Activated CD8-positive, alpha-beta memory T cell treated with anti-CD3 and anti-CD28 coated beads, Interleukin-2, amount 50 U/mL, for 4 hours (primary cell): ENCODE measurements at places on chromosomes 12 and 14.

GRCh38 chr14:31690056-31690455, 128.9 kb downstream of the NUBPL start:
- no peak for DNase-seq

- no peak for DNase-seq
These were observed 393.8 kb downstream of the LRFN5 start for GRCh38 chr14:42000450-42000849.

DNA sequence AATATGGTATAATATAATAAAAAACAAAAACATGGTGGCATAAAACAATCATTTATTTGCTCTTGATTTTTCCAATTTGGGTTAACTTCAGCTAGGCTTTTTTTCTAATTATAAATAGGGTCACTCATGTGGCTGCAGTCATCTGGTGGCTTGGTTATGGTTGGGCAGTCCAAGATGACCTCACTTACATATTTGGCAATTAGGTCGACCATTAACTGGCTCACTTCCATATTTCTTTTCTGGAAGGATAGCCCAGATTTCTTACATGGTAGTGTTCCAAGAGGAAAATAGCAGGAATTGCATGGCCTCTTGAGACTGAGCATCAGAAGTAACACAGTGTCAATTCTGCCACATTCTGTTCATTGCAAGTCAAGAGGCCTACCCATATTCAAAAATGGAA, 153.4 kb downstream of the FUT8 start:
- no peak for DNase-seq

DNA sequence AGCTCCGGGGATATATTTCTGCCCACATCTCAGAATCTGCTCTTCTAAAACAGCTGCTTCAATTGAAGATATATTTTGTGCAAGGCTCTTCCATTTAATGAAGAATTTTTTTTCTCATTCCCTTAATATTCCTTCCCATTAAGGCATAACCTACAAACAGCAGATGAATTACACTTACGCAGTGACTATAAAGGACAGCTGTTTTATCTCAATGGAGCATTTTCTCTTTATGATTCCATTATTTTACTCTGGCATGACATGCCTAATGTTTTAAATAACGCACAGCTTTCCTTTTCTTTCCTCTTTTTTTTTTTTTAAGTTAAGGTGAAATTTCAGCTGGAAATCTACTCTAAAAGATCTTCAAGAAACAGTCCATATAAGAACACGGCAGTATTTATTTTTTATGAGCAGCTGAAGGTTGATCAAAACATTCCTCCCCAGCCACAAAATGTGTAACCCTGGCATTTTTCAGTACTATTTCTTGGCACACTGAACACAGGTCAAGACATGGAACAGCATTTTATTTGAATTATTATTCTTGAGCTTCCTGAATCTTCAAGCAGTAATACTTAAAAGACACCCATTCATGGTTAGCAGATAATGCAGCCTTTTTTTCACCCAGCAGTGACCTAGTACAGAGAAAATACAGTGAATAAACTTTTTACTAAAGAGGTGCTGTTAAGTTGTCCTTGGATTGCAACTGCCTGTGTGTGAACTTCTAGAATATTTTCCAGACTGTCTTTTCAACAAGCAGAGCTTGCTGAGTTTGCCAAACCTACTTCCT, 118.1 kb upstream of the FOXN3 start:
- DNase-seq, result no peak

DNA sequence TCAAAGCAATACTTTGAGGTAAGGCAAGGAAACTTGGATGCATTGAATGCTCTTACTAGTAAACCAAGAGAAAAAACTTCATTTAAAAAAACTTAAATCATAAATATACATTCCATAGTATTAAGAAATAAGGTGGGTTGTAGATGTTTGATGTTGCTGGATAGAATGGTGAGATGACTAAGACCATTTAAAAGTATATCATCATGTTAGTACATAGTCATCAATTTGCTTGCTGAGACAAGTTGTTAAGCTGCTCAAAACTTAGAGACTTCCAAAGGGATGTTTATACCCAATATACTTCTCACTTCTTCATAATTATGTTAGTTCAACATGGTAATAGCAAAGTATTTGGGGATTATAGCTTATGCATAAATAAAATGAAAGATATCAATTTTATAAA, 675.5 kb upstream of the MGAT4C start:
- DNase-seq, result no peak

- DNase-seq, result no peak
These were observed 13.0 kb upstream of the SNAPC1 start for GRCh38 chr14:61749264-61749663.

GRCh38 chr14:70881549-70882177, 25.6 kb upstream of the PCNX1 start:
- DNase-seq, result no peak

GRCh38 chr12:49535921-49536525, 2.8 kb upstream of the KCNH3 start:
- no peak for DNase-seq

DNA sequence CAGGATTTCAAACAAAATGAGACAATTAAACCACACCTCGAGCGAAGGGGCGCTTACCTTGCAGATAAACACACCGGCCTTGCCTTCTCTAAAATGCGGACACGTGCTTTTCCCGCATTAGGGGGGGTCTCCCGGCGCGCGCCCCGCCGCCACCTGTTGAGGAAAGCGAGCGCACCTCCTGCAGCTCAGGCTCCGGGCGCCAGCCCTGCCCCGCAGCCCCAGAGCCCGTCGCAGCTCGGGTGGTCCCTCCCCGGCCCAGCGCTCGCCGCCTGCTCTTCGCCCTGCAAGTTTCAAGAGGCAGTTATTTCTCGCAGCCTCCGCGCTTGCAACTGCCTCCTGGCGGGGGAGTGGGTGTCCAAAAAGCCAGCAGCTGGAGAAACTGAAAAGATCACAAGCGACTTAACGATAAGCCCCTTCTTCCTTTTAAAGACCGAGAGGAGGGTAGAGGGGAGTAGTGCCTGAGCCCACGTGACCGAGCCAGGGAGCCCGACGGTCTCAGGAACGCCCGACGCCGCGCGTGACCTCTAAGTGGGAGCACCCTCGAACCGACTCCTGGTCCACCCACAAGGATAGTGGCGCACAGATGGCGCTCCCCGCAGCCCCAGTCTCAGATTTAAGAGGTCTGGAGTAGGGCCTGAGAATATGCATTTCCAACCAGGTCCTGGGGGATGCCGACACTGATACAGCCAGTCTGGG, at the start of gene ESR2:
TSS of gene ESR2 (minus strand) at position 396 of the 696 bp plus-strand sequence. CDS start 11,386 bp downstream, outside the sequence.
- peak; percentile 25 for DNase-seq

GRCh38 chr12:115541891-115542421, 735.5 kb downstream of the MED13L start:
- no peak for DNase-seq

GRCh38 chr14:99518441-99519346, 37.5 kb downstream of the CCNK start:
- peak; percentile 85 for DNase-seq

GRCh38 chr14:61190341-61190740, 90.8 kb downstream of the TMEM30B start:
- no peak for DNase-seq

DNA sequence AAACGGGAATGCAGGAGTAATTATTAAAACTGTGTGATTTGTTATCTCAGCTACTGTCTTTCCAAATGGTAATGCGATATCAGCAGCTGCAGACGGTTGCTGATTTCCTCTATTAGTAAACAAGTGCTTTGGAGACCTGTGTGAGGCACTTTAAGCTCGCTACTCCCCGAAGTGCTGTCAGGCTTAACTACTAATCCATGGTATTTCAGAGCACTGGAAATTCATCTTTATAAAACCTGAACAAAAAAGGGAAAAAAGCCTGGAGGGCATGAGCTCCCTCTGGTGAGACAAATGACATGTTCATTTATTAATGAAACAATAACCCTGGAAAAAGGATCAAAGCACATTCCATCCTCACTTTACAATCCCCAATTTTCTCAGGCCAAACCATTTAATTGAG, 143.6 kb upstream of the OTX2 start:
- no peak for DNase-seq

GRCh38 chr14:89369656-89370055, 47.4 kb downstream of the FOXN3 start:
- no peak for DNase-seq

DNA sequence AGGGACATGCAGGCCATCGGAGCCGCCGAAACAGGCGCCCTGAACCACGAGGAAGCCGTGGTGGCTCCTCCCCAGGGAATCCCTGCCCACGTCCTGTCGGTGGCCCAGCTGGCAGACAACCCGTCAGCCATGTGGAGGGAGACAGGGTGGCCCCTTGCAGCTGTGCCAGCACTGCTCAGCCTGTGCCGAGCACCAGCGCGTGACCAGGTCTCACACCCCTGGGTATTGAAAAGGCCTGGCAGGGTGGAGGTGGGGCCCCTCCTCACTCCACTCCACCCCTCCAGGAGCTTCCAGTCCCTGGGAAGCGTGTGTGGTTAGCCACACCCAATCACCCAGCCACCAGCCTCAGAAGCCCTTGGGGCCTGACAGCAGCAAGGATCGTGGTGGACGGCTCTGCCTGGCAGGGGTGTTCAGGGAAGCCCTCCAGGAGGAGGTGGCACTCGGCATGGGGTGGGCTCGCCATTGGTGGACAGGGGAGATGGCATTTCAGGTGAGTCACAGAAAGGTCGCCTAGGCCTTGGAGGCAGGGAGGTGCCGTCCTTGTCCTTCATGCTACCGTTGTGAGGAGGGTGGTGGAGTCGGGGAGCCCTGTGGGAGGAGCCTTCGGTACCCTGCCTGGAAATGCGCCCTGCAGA, 12.3 kb upstream of the DLK1 start:
- DNase-seq, result no peak

DNA sequence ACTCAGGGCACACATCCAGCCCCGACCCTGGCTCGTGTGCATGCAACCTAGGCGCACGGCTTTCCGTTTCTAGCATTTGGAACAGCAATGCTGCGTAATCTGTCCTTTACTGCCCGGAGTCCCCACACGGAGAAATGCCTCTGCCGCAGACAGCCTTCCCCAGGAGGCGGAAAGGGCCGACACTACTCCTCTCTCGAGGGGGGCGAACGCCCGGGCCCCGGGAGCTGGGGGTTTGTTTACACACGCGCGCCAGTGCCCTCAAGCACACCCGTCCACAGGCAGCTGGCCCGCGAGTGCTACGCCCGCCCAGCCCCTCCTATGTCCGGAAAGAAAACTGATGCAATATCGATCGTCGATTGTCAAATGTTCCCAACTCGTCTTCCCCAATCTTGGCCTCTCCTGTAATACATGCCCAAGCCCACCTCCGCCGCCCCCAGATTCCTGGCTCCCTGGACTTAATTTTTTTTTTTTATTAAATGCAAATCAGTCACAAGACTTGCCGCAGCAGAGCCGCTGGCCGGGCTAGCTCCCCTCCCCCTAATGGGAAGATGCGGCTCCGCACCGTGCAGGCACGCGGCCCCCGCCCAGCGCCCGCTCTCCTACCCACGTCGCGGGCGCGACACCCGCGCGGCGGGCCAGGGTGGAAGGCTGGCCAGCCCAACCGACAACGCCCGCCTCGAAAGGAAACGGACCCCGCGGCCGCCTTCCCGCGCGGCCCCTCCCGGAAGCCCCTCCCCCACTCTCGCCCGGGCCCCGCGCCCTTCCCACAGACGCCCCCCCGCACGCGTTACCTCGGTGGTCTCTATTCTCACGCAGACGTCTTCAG, 642 bp downstream of the SLC38A2 start:
- DNase-seq, result peak; percentile 59

DNA sequence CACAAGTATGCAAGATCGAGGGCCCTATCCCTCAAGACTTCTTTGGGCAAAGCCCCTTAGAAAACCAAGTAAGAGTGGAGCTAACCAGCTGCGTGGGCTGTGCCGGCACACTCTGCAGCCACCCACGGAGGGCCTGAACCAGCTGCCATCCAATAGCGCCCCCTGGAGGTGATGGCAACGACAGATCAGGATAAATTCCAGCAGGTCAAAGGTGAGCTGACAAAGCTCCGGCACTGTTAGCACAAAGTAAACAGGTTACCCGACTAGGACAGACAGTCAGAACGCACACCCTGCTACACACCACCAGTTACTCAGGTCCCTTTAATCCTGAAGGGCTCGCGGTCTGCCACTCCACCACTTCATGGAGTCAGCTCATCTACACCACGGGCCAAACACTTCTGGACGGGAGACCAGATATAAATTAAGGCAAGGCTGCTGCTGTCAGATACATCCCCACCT, 4.9 kb downstream of the ZBTB39 start:
- DNase-seq, result peak; percentile 74

GRCh38 chr14:65070471-65070976, 31.8 kb downstream of the MAX start:
- DNase-seq, result no peak

- DNase-seq, result no peak
These were observed 131.0 kb upstream of the SRRM4 start for GRCh38 chr12:118850244-118850825.

DNA sequence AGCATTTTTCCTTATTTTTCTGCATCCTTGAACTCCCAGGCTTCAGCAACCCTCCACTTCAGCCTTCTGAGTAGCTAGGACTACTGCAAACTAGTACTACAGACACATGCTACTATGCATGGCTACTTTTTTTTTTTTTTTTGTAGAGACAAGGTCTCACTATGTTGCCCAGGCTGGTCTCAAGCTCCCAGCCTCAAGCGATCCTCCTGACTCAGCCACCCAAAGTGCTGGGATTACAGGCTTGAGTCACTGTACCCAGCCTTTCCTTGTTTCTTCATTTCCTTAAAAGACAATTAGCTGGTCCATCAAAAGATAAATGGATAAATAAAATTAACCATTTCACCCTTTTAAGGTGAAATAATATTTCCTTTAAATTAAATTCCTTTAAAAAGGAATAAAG, 205.8 kb downstream of the SPTSSA start:
- no peak for DNase-seq

DNA sequence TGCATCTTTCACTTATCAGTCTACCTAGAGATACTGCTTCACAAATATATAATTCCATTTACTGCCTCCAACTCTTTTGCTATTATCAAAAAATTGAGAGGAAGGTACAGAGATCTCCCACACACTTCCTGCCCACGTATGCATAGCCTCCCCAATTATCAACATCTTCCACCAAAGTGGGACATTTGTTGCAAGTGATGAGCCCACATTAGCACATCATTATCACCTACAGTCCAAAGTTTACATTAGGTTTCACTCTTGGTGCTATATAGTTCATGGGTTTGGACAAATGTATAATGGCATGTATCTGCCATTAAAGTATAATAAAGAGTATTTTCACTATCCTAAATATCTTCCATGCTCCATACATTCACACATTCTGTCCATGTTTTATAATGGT, 66.3 kb downstream of the SLC2A13 start:
- DNase-seq, result no peak

DNA sequence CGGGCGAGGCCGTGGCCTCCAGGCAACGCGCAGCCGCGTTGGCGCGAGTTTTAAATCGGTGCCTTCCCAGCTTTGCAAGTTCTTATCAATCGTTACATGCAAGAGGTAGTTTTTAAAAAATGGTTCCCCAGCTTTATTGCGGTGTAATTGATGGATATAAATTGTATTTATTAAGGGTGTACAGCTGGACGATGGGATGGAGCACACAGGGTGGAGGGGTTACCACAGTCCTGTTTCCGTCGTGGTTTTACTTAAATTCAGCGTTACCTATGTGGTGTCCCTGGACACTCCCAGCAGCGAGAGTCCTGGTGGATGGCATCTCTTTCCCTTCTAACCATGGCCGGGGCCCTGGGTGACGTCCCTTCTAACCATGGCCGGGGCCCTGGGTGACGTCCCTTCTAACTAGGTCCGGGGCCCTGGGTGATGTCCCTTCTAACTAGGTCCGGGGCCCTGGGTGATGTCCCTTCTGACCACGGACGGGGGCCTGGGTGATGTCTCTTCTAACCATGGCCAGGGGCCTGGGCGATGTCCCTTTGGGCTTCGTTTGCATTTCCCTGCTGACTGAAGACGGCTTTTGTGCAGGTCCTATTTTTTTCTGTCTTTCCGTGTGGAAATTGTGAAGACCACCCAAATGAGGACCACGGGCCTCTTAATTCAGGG, 97.9 kb downstream of the TNFAIP2 start:
- no peak for DNase-seq
